ENCODE measurements at places on chromosomes 6 and 20.

GRCh38 chr20:63775096-63775978 is 35.8 kb downstream of the SLC2A4RG start:
- DNase-seq, result no peak

DNA sequence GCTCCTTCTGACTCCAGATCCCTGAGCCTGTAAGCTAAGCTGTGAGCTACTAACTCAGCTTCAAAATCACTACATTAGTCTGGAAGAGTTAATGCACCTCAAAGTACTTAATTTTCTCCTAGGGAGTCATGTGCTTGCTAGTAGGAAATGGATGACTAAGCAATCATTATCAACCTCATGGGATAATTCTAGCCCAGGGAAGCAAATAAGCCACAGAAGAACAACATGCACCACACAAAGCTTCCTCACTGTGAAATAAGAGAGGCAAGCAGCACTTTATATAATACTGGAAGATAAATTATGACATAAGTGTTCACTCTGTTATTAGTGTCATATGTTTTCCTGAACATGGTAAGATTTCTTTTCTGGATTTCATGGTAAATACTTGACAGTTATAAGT is 57.9 kb upstream of the RCAN2 start:
- no peak for DNase-seq

GRCh38 chr6:111992851-111993250 is 61.1 kb upstream of the CCN6 start:
- peak; percentile 42 for DNase-seq

DNA sequence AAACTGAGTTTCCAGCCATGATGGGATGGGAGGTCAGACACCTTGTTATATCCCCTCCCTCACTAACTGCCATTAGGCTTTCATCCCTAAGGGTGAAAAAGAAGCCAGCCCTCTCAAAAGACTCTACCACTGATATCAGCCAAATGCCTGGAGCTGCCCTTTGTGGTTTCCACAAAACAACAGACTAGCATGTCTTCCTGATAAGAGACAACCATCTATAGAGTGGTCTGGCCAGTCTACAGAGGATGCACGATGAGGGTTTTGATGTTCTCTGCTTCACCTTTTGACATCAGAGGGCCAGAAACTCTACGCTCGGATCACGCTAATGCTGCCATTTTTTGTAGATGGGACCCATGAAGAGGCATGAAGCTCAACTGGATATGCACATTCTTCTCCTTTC is 61.7 kb upstream of the ARHGAP18 start:
- no peak for DNase-seq

DNA sequence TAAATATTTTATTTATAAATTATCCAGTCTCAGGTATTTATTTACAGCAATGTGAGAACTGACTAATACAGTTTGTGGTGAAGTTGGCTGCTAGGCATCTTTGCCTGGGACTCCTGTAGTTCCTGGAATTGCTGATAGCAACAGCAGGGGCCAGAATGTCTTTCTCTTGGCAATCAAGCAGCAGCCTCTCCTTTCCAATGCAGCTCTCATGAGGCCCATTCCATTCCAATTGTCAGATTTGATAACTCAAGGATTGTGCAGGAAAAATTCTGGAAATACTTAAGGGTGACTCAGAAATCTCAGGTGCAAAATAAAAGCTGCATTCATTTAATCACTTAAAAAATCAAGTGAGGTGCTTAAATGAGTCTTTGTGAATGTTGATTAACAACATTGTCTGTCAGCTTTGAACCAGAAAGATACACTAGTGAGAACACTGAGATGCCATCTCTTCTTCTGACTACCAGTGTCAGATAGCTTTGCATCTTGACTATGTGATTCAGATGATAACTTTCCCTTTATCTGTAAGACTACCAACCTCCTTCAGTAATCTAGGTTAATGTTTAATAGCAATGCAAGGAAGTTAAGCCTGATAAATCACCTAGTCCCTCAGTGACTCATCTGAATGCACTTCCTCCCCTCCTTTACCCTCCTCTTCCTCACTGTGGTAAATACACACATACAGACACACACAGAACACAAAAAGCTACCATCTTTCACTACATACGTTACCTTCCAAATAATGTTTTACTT is 32.1 kb upstream of the COL21A1 start:
- no peak for DNase-seq

GRCh38 chr6:52548353-52548713 is 28.5 kb downstream of the TRAM2 start:
- no peak for DNase-seq

GRCh38 chr20:18851629-18852028 is 38.0 kb downstream of the SCP2D1 start:
- DNase-seq, result no peak

- DNase-seq, result no peak
Observed at GRCh38 chr20:33419140-33419974, 18.0 kb upstream of the CDK5RAP1 start.

DNA sequence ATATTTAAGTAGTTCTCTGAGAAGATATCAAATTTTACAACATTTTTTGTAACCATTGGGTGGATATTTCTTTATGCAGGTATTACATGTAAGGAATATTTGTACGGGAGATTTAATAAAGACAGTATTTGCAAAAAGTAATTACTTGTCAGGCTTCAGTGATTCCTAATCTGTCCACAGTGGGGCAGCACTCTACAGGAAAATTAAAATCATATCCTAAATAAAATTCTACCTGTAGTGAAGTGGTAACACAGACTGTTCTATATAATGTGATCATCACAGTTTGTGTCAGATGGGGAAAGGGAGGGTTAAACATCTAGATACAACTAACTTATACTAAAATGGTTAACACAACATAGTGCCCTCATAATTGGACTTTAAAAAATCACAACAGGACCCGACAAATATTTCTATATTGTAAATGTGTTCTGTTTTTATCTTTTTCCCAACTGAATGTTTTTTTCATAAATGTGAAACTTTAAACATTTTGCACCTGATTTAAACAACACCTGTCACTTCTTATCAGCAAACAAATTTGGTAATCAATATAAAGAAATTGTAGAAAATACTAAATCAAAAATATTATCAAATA is 145.6 kb upstream of the MANEA start:
- DNase-seq, result no peak

DNA sequence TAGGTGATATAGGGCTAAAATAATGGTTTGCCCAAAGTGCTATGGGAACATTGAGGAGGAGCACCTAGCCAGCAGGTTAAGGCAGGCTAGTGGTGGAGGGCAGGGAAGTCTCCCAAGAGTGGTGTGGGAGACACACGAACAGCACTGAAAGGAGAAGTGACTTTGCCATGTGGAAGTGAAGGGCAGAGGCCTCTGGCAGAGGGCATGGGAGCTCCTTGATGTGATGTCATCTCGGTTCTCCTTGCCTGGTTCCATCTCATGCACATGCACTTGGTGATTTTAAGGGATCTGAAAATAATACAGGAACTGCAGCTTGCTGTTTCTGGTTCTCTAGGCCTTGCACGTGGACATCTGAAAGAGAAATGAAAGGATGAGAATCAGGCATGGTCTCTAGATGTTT is 4.7 kb upstream of the MAP3K4 start:
- DNase-seq, result no peak

GRCh38 chr6:47897247-47897646 is 115.4 kb downstream of the OPN5 start:
- no peak for DNase-seq

GRCh38 chr20:35972462-35972861 is 4.1 kb downstream of the CNBD2 start:
- DNase-seq, result no peak

DNA sequence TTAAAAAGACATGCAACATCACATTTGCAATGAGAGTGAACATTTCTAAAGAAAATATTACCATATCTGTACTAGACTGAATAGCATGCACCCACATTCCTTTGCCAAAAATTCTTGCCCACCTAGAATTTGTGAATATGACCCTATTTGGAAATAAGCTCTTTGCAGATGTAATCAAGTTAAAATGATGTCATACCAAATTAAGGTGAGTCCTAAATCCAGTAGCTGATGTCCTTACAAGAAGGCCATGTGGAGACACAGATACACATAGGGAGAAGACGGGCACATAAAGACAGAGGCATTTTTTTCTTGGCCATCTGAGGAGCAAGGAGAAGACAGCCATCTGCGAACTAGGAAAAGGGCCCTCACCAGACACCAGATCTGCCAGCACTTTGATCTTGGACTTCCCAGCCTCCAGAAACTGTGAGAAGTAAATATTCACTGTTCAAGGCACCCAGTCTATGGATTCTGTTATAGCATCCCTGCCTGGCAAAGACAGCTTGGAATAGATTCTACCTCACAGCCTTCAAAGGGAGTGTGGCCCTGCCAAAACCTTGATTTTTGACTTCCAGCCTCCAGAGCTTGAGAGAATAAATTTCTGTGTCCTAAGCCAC is 22.8 kb upstream of the ATXN1 start:
- DNase-seq, result no peak

DNA sequence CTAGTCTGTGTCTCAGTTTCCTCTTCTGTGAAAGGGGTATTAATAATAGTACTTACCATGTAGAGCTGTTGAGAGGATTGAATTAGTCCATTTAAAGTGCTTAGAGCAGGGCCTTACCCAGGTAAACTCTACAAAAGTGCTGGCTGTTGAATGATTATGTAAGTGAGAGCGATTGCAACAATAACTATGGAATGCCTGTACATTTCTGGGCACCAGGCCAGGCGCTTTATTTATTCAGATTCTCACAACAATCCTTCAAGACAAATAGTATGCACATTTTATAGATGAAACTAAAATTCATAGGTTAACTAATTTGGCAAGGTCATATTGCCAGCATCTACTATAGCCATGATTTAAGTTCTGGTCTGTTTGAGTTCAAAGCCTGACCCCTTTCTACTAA is 78.3 kb upstream of the MMS22L start:
- DNase-seq, result no peak

GRCh38 chr20:50758992-50759391 is 27.6 kb downstream of the PARD6B start:
- DNase-seq, result no peak

DNA sequence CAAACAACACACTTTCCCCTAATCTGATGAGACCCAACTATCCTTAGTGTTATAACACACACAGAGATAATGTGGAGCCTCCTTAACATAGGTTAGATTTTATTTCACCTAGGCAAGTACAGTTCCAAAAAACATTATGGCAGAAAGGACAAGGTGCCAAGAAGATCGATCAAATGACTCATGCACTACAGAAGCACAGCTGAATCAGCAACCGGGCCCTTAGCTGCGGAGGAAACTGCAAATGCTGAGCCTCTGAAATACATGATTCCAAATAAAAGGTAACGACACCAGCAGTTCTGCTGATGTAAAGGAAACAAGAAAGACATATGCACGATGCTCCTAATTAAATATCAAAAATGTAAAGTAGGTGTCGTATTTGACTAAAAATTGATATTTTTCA is 19.9 kb upstream of the MUC21 start:
- no peak for DNase-seq

DNA sequence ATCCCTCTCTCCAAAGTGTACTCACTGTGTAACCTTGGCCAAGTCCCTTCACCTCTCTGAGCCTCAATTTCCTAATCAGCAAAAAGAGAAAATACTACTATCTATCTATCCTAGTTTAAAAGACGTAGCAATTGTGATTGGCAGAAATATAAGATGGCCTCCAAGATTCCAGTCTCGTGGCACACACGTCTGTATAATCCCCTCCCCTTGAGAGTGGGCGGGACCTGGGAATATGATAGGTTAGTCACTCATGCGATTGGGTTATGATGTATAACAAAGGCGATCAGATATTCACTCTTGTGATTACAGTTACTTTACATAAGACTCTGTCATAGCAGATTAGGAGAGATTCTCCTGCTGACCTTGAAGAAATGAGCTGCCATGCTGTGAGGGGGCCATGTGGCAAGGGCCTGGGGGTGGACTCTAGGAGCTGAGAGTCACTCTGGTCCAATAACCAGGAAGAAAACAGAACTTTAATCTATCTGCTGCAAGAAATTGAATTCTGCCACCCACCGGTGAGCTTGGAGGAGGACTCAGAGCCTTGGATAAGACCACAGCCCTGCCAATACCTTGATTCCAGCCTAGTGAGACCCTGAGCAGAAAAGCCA is 6.0 kb downstream of the CPNE5 start:
- DNase-seq, result no peak

DNA sequence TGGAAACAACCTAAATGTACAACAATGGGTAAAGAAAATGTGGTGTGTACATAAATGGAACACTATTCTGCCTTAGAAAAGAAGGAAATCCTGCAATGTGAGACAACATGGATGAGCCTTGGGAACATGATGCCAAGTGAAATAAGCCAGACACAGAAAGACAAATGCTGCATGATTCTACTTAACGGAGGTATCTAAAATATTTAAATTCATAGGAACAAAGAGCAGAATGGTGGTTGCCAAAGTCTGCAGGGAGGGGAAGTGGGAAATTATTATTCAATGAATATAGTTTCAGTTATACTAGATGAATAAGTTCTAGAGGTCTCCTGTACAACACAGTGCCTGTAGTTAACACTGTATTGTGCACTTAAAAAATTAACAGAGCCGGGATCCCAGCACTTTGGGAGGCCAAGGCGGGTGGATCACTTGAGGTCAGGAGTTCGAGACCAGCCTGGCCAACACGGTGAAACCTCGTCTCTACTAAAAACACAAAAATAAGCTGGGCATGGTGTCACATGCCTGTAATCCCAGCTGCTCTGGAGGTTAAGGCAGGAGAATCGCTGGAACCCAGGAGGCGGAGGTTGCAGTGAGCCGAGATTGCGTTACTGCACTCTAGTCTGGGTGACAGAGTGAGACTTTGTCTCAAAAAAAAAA is 71.4 kb upstream of the SNX9 start:
- DNase-seq, result no peak

DNA sequence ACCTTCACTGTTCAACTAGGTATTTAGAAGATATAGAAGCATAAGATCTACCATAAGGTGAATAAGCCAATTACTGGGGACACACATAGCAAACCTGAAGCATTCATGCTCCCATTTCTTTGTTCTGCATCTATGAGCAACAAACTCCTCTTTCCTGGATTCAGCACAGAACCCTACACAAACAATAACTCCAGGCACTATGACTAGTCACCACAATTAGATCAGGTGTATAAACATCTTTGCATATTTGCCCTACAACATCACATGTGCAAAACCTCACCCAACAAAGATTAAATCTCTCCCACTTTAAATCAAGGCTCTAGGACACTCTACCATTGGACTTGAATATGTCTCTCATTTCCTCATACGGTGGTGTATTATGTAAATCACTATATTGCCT is 652.3 kb downstream of the EPHA7 start:
- no peak for DNase-seq

- DNase-seq, result no peak
Observed at GRCh38 chr6:165227644-165228329, 81.6 kb downstream of the C6orf118 start.

GRCh38 chr20:5787796-5788165 is 37.6 kb downstream of the SHLD1 start:
- no peak for DNase-seq

- DNase-seq, result no peak
Observed at GRCh38 chr20:11810311-11811083, 107.2 kb upstream of the BTBD3 start.
